ENCODE measurements at places on chromosomes 16 and 17.

- DNase-seq = no peak
These were observed 27.1 kb downstream of the SCPEP1 start for GRCh38 chr17:57004944-57005579.

DNA sequence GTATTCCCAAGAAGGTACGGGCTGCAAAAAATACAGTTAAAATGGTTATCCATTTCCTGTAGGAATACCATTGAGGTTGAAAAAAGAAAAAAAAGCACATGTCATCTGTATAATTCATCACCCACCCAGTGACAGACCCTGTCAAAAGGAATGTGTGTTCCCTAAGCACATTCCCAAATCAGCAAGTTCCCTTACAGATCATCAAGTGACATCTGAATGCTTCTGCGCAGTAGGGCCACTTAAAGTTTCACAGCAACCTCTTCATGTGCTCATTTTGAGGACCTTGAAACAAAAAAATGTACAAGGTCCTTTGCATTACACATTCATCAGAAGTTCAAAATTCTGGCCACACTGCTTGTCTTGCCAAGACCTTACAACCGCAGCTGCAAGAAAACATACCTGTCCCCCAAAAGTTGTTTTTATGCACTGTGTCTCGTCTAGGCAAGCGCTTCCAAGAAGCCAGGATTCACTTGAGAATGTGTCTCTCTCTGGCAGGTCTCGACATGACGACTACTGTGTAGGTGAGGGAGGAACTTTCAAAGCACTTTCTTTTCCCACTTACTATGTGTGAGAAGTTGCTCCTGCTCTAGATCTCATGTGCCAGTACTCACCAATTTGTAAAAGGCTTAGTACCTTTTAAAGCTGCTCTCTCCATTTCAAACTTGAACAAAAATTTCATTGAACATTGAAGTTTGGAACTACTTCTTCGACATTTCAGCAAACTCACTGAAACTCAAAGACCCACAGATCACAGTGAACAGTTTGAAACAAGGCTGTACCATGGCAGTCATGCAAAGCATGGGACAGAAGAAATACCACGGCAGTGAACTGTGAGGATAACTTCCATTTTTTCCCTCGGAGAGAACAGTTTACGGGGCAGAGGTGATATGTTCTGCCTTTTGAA lies 4.3 kb upstream of the POLG2 start:
- no peak for DNase-seq

- peak; percentile 92 for DNase-seq
These were observed at the start of gene TBC1D24 for GRCh38 chr16:2474877-2475412. Gene TBC1D24, plus strand, starts transcription at chr16:2475127. Its CDS starts 21,022 bp downstream, at chr16:2496149.

DNA sequence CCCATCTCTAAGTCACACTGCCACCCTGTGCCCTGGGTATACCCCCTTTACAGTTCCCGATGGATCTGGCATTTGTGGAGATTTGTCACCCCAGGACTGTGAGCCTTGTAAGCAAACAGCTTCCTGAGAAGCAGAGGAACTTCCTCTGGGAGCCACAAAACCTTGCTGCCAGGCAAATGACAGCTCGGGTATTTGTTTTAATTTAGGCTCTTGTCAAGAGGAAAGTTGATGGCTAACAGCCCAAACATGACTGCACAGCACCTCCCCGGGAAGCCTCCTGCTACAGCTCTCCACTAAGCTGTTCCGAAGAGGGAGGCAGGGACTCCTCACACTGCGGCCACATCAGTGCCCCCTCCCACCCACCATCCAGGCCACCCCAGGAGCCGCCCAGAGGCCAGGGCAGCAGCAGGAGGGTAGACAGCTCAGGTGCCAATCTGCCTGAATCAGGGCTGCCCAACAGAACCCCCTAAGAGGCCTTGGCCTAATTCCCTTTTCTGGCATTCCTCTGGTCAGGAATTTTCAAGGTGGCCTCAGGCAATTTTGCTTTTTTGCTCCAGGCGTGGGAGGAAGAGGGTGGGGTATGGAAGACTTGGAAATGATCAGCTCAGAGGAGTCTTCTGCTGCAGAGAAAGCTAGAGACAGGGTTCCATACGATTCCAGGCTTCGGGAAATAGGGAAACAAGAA lies 2.6 kb downstream of the ABR start:
- DNase-seq = no peak

- peak; percentile 34 for DNase-seq
These were observed 2.5 kb downstream of the RANBP10 start for GRCh38 chr16:67803894-67804293.

GRCh38 chr17:1695365-1695764 lies 10.7 kb upstream of the PRPF8 start:
- DNase-seq = no peak

DNA sequence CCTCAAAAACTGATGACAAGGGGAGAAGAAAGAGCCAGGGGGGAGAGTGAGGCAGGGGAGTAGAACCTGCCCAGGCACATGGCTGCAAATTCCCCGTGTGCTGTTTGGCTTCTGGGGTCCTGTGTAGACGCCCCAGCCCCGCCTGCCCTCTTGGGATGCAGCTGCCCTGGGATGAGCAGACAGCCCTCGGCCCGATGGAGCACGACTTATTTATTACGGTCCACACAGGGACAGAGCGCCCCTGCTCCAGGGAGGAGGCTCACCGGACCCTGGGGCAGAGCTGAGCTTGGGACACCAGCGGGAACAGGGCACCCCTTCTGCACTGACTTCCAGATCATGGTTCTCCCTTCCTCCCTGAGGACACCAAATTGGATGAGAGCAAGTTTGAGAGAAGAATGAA lies 9.1 kb downstream of the LDHD start:
- DNase-seq = no peak

GRCh38 chr16:71423865-71424264 lies 18.0 kb downstream of the TLE7 start:
- DNase-seq = no peak

DNA sequence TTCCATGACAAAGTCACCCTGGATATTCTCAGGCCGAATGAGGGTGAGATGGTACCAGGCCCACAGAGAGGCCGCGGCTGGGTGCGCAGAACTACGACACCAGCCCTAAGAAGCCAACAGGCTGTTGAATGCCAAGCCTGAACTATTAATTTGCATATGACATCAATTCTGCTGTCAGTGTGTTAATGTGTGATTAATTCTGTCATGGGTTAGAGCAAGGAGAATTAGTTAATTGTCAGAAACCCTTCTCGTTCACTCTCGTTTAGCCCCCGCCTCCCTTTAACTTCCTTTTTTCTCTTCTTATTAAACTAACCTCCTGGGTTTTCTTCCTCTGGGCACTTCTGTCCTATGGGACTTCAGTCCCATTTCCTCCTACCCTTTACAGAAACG lies 123.4 kb downstream of the ZFHX3 start:
- no peak for DNase-seq

GRCh38 chr16:64138621-64139020 lies 983.2 kb downstream of the CDH11 start:
- no peak for DNase-seq

- peak; percentile 80 for DNase-seq
These were observed 794 bp upstream of the CPNE7 start for GRCh38 chr16:89574681-89575246.

- peak; percentile 54 for DNase-seq
These were observed 26.9 kb upstream of the RPL38 start for GRCh38 chr17:74176546-74177001.

DNA sequence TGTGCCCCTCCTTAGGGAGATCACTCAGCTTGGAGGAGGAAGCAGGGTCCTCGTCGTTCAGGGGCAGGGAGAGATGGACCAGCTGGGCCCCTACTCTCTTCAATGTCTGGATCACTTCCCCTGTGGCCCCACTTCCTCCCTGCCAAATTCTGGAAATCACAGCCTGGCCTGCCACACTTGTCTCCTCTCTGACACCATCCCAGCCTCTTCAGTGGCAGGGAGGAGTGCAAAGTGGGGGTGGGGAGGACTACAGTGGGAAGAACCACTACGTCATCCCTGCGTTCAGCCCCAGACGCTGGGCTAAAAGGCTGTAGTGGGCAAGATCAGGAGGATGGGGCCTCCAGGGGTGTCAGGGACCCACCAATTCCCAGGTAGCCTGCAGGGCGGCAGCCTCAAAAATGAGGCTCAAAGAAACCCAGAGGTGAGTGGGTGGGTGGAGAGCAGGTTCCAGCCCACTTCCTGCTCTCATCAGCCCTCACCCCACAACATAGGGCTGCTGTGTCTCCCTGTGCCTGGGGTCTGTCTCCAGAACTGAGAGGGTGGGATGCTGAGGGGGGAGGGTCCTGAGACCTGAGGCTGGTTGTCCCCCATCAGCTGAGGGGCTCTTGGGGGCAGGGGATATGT lies 25.0 kb upstream of the TAC4 start:
- peak; percentile 12 for DNase-seq

GRCh38 chr16:48632137-48632774 lies 22.3 kb upstream of the N4BP1 start:
- DNase-seq = no peak

DNA sequence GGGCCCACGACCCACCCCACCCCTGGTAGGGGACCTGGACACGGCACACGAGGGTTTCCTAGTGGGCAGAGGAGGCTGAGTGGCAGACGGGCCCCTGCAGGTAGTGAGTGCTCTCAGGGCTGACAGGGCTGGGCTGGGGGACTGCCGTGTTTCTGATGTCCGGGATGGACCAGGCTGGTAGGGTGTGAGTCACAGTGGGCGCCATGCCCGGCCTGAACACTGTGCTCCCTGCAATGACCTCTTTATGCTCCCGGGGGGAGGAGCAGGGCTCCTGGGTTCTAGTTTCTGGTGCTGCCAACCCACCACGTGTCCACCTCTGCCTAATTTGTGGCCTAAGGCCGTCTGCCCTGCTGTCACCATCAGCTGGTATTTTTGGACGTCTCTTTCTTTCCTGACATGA lies 26.3 kb downstream of the ARHGAP23 start:
- DNase-seq = no peak

DNA sequence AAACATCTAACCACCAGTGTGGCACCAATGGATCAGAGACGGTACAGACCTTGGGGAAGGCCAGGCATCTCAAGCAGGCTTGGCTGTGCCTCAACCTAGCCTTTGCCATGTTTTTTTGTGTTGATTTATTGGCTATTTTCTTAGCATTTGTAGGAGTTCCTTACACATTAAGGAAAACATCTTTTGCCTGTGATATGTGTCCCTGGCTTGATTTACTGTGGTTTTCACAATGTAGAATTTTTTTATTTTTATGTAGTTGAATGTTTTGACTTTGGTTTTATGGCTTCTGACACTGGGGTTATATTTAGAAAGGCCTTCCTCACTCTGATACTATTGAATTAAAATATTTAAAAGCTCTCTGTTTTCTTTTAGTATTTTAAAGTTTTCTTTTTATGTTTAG lies 132.6 kb downstream of the ZNF423 start:
- no peak for DNase-seq

- no peak for DNase-seq
These were observed 6.5 kb downstream of the GOSR2 start for GRCh38 chr17:46929413-46929812.

GRCh38 chr16:85026703-85027102 lies 892 bp upstream of the KIAA0513 start:
- DNase-seq = no peak

DNA sequence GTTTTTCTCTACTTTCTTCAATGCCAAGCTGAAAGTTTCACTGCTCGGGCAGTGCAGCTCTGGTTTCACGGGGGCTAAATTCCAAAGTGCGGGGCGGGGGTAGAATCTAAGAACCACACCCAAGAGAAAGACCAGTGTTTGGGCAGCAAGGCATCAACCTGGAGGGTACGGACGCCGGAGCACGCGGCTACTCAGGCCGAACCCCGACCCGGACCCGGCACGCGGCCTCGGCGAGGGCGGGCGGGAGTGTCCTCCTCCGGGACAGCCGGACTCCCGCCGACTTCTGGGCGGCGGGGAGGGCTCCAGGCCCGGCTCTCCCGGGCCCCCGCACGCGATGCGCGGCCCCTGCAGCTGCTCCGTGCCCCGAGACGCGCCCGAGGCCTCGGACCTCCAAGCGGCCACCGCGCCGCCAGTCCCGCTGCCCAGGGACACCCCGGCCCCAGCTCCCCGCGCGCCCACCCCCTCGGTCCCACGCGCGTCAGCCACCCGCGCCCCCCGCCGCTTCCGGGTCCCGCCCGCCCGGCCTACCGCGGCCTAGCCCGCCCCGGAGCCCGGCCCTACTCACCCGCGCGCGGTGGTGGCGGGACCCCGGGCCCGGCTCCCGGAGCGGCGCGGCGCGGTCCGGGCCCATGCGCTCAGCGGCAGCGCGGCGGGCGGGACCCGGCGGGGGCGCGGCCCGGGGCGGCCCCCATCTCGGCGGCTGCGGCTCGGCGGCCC lies 561 bp downstream of the AXIN1 start:
- peak; percentile 51 for DNase-seq

GRCh38 chr17:39600997-39601597 lies 6.6 kb downstream of the NEUROD2 start:
- no peak for DNase-seq

GRCh38 chr16:49800876-49801275 lies 55.0 kb downstream of the ZNF423 start:
- DNase-seq = no peak

DNA sequence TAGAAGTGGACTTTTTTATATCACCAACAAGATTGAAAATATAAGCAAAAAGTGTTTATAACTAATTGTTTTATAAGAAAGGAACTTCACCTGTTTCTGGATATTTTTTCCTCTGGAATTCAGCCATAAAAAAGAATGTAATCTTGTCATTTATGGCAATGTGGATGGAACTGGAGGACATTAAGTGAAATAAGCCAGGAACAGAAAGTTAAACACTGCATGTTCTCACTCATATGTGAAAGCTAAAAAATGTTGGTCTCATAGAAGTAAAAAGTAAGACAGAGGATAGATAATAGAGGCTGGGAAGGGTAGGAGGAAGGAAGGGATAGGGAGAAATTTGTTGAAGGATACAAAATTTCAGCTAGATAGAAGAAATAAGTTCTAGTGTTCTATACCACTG lies 67.6 kb downstream of the NFAT5 start:
- DNase-seq = no peak

DNA sequence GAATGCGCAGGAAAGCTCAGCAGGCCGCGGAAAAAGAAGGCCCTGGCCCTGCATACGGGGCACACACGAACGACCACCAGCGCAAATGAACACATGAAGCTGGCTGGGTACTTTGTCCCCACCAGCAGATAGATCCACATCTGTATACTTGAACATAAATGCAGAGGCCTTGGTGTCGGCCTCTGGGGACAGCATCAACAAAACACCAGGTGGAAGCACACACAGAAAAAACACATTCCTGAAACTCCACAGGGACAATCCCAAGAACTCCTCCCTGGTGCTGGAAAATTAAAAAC lies 606 bp upstream of the ZBTB4 start:
- no peak for DNase-seq

DNA sequence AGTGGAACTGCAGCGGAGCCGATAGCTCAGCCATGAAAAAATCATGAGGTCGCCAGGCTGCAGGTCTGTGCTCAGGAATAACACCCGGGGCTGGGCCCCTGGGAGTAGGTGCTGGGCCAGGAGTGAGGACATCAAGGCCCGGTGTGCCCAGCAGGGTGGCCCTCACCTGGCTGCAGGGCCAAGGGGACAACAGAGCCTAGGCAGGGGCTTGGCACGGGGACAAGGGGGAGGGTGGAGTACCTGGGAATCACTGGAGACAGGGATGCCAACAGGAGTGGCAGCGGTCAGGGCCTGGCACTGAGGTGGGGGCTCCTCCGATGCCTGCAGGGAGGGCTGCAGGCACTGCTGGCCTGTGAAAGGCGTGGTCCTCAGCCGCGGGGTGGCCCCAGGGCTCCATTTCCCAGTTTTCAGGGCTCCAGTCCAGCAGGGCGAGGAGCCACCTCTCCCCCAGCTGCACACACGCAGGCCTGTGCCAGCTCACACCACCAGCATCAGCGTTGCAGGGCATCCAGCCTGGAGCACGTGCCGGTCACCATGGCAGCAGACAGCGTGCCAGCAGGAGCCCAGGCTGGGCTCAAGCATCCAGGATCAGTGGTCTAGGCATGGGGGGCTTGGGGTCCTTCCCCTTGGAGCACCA lies 4.7 kb upstream of the FSCN2 start:
- no peak for DNase-seq

Measured in stimulated activated naive CD8-positive, alpha-beta T cell treated with anti-CD3 and anti-CD28 coated beads, Interleukin-15, Interleukin-2, amounts not matched to agents 100 U/mL and 50 U/mL, for 24 hours (primary cell).